HTR-8/SVneo (cell line): ENCODE measurements at places on chromosomes 1 and 21.

- no peak for DNase-seq
These were observed 50.6 kb upstream of the MRPS6 start for GRCh38 chr21:34022627-34023335.

- DNase-seq = no peak
These were observed 9.1 kb downstream of the EXO1 start for GRCh38 chr1:241857131-241857530.

- no peak for DNase-seq
These were observed 55.6 kb downstream of the DDR2 start for GRCh38 chr1:162687870-162688269.

DNA sequence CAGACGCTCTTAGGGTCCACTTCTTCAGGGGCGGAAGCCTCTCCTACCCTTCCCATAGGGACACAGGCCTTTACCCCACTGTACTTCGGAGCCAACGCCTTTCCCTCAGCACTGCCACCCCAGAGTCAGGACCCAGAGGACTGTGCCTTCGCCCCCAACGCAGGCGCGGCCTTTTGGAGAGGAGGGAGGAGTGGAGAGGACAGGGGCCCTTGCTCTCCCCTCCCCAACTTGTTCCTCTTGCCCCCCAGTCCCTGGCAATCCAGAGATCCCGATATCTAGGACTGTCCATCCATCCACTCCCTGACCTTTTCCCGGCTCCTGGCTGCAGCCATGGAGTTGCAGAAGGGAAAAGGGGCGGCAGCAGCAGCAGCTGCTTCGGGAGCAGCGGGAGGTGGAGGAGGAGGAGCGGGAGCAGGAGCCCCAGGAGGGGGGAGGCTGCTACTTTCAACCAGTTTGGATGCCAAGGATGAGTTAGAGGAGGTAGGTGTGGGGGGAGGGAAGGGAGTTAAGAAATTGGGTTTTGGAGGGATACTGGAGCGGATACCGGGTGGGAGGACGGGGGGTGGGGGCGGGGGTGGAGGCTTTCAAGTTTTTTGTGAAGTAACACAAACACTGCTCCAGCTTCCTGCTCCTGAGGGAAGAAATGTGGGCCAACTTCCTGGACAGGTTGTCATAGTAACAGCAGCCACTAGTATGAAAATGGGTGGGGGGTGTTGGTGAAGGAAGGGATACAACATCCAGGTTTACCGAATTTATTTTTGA is 636 bp downstream of the INTS3 start:
- no peak for DNase-seq
